HAP-1 (cell line): ENCODE measurements at places on chromosomes 7 and 10.

DNA sequence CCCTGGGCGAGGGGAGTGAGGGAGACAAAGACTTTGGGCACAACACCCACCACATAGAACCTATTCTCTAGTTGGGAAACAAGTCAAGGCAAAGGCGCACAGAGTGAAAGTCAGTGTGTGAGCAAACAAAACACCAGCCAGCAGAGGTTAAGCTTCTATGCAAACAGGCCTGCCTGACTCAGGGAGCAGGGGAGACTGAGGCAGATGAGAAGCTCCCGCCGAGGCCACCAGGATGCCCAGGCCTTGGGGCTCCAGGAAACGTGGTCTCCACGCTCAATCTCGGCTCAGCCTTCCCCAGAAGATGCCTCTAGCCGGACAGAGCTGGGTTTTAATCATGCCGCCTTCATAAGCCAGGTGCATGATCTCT lies 74.1 kb upstream of the KCNMA1 start:
- no peak for DNase-seq

- no peak for DNase-seq
Observed at GRCh38 chr10:118680197-118680596, 74.6 kb downstream of the CACUL1 start.

DNA sequence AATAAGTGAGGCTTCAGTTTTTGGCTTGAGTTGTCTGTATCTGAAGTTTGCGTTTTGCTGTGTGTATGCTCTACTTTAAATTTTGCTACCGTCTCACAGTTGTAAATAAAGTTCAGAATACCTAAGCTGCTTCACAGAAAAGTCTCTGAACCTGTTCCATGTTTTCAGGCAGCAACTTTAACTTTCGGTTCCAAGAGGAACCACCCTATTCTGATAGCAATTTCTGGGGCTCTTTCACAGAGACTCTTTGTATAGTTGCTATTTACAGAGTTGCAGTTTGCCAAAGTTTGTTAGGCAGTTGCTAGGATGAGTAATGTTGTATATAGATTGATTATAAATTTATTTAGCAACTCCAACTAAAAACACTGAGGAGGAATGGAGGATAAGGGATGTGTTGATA lies 5.7 kb downstream of the FAM221A start:
- DNase-seq = no peak

GRCh38 chr7:72211175-72211574 lies 201.0 kb downstream of the CALN1 start:
- no peak for DNase-seq

GRCh38 chr7:148695953-148696352 lies 2.8 kb upstream of the CUL1 start:
- DNase-seq = no peak

DNA sequence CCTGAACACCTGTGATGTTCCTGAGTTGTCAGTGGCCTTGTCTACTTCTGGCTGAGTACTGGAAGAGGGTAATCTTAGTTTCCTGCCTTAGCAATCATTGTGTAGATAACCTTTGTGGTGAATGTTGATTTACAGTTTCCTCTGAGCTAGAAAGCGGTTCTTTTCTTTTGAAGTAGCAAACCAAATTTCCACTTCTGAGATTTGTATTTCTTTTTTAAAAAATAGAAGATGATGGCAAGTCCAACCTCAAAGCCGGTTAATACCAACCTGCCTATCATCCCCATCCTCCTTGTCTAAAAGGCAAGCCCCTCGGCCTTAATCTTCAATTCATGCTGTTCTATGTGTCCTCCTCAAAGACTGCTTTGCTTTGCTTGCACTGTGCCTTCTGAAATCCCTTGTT lies 12.5 kb upstream of the PALS2 start:
- DNase-seq = no peak

GRCh38 chr7:80815733-80816132 lies 103.1 kb downstream of the SEMA3C start:
- no peak for DNase-seq

DNA sequence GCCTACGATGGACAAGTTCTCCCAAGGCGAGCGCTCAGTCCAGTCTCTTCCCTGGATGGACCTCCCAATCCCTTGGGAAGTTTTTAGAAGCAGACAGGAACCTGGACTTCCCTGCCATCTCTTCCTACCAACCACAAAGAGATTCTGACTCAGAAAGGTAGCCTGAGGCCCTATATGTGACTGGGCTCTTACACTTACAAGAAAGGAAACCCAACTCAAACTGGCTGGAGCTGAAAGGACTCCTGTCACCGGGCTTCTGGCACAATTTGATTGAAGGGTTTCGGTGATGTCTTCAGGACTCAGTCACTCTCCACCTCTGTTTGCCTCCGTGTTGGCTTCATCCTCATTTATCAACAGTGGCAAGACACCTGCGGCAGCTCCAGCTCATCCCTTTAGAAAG lies 3.7 kb upstream of the COL13A1 start:
- no peak for DNase-seq

DNA sequence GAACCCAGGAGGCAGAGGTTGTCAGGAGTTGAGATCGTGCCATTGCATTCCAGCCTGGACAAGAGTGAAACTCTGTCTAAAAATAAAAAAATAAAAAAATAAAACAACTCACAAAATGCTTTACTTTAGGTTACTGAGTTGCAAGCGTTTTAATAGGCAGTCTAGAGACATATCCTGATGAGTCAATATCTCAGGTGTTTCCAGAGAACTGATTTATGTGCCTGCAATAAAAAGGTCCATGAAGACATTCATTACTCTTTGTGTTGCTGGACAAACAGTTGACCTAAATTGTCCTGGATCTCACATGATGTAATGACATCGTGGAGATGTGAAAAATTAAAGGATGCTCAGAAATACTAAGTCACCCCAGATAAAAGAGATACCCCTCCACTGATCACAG lies 31.5 kb downstream of the CDNF start:
- DNase-seq = no peak

DNA sequence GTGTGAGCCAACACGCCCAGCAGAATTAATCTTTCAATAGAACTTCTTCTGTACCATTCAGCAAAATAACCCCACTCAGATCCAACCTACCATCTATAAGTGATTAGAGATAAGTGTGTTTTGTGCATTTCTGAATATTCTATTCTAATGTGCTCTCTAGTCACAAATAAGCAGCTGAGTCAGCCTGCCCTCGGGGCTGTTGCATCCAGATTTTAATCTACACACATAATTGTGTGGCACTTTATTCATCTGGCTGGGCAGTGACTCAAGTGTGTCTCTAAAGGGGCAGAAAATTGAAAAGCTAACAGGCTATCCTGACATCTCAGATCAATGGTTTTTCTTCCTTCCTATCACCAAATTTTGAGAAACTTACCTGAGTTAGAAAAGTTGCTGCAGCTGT lies 60.3 kb downstream of the PRR15 start:
- peak; percentile 50 for DNase-seq

- DNase-seq = no peak
Observed at GRCh38 chr10:35194906-35195305, 68.3 kb downstream of the CREM start.

DNA sequence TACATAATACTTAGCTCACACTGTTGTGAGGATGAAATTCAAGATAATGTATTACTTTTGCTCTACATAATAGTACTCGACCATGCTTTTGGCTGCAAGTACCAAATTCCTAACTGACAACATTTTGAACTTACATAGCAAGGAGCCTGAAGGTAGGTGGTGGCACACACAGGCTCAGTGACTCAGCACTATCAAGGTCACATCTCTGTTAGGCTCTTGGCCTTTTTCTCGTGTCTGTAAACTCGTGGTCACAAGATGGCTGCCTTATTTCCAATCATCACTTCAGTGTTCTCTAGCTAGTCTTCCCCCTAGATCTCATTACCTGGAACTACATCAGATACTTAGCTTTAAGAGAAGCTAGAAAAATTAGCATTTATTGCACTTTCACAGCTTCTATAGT lies 61.4 kb upstream of the ABCB5 start:
- DNase-seq = no peak

DNA sequence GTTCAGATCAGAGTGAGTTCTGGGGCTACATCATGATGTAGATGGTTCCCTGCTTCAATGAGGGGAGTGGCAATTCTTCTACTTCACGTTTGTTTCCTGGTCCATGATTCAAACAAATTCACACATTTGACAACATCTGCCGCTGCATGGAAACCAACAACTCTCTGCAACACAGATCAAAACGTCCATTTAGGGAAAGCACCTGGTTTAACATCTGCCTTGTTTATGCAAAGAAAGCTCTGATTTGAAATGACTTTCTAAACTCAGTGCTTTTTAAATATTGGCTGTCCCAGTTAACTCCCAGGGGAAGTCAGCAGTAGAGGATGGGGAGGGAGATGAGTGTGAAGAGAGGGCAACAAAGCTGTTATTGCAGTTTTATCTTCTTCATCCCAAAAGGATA lies 93.8 kb downstream of the GAD2 start:
- DNase-seq = no peak

DNA sequence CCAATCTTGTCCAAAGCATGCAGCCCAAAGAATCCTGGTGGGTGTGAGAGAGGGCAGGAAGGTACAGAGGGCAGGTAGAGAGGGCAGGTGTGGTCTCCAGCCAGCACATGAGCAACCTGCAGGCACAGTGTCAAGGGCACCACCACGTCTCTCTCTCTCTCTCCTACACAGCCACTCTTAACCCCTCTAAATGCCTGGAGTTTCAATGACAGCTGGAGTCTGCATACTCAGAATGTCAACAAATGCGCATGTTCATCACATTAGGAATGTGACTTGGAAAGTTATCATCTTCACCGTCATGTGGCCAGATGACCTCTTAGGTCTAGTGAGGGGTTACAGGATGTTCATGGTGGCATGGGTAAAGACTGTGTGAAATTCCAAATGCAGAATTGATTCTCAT lies 456.8 kb downstream of the SORCS1 start:
- no peak for DNase-seq

- no peak for DNase-seq
Observed at GRCh38 chr10:109030581-109031210, 892.6 kb downstream of the XPNPEP1 start.

- DNase-seq = no peak
Observed at GRCh38 chr7:107591421-107591820, 11.4 kb downstream of the BCAP29 start.
